ENCODE measurements at places on chromosomes 4 and X. TPM values are rescaled to one million over a fixed set of nuclear protein-coding genes. Genes with fewer than 3 reads are reported as not detected.

INTU gene
- 22.0 TPM for total RNA-seq

BEND2 gene
- total RNA-seq = not detected

PNMA5 gene
- not detected for total RNA-seq

EDNRA gene
- 3.4 TPM for total RNA-seq

ETNPPL gene
- total RNA-seq = 0.19 TPM

LIAS gene
- 30.5 TPM for total RNA-seq

- DNase-seq = no peak
- H3K4me1 ChIP-seq = peaks cover under 1% of the 10 kb centered on the region
- no peaks in the 10 kb centered on the region for H3K27me3 ChIP-seq
- no peak overlapping the region for H3K27ac ChIP-seq
- H3K4me3 ChIP-seq = no peak overlapping the region
Observed at GRCh38 chr4:653831-654502, 20.1 kb downstream of the ATP5ME start.

- H3K4me1 ChIP-seq = peaks cover 3% of the 10 kb centered on the region
- H3K27ac ChIP-seq = no peak overlapping the region
- DNase-seq = peak; percentile 65
- no peaks in the 10 kb centered on the region for H3K27me3 ChIP-seq
Observed at GRCh38 chr4:108834835-108835384, 72.1 kb upstream of the ETNPPL start.

DNA sequence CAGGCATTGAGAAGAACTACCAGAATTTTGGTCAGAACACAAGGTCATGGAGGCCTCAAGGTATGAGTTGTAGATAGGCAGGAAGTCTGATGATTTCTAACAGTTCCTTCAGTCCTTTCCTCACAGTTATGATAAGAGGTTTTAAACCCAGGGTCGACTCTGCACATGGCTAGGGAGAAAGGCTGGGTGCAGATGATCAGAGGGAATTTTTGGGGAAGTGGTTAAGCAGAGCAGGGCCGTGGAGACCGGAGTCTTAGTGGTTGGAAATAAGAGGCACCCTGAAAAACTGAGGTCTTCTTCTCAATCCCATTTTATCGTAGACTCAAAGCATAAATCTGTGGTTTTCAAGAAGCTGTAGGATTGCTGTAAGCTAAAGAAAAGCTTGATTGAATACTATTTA, 118.5 kb upstream of the ANK2 start:
- H3K27me3 ChIP-seq = no peaks in the 10 kb centered on the region
- no peaks in the 10 kb centered on the region for H3K36me3 ChIP-seq
- H3K27ac ChIP-seq = no peak overlapping the region

GRCh38 chr4:165464813-165465381, 86.1 kb downstream of the CPE start:
- H3K27ac ChIP-seq = no peak overlapping the region
- H3K4me1 ChIP-seq = no peaks in the 10 kb centered on the region
- peak; percentile 37 for DNase-seq
- no peak overlapping the region for H3K4me3 ChIP-seq
- no peaks in the 10 kb centered on the region for H3K36me3 ChIP-seq

DNA sequence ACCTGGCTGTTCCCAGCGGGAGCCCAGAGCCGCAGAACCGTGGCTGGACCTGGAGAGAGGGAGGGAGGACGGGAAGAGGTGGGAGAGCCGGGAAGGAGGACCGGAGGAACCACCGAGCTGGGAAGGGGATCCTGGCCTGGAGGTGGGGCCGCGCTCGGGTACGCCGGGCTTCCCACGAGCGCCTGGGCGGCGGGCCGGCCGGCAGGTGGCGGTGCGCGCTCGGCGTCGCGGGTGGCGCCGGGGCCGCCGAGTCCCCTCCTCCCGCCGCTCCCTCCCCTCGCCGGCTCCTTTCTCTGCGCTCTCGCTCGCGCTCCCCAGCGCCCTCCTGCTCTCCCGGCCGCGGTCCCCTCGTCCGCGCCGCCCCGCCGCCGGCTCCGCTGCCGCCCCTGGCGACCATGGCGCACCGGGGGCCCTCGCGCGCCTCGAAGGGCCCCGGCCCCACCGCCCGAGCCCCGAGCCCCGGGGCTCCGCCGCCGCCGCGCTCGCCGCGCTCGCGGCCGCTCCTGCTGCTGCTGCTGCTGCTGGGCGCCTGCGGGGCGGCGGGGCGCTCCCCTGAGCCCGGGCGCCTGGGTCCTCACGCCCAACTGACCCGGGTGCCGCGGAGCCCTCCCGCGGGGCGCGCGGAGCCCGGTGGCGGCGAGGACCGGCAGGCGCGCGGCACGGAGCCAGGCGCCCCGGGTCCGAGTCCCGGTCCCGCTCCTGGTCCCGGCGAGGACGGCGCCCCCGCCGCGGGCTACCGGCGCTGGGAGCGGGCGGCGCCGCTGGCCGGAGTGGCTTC, at the start of gene SORCS2:
SORCS2 (plus strand) TSS at position 287 of the 778 bp plus-strand sequence.
- no peak within 1 kb of the TSS for H3K27ac ChIP-seq
- H3K4me3 ChIP-seq = peak within 1 kb of the TSS; percentile 74
- peaks cover 35% of the 10 kb centered on the region for H3K4me1 ChIP-seq
- peak; percentile 90 for DNase-seq

GRCh38 chrX:71320126-71320525, 18.6 kb downstream of the ITGB1BP2 start:
- H3K27ac ChIP-seq = no peak overlapping the region
- no peaks in the 10 kb centered on the region for H3K36me3 ChIP-seq
- no peak overlapping the region for H3K4me3 ChIP-seq
- DNase-seq = no peak

DNA sequence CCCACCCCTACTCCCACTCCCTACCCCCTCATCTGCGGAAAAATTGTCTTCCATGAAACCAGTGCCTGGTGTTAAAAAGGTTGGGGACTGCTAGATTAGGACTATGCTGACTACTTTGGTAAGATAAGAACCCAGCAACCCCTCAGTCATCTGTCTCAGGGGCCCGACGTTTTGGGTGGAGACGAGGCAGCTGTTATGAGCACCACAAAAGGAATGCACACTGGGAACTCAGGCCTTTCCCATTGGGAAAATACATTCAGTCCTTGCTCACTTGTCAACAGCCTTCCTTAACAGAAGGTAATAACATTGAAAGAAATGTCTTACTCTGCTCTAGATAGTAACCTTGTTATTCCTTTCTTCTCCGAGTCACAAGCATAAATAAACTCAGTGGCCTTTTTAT, 310.8 kb downstream of the AFF2 start:
- H3K4me3 ChIP-seq = no peak overlapping the region
- no peaks in the 10 kb centered on the region for H3K27me3 ChIP-seq
- H3K27ac ChIP-seq = no peak overlapping the region
- H3K4me1 ChIP-seq = peaks cover 33% of the 10 kb centered on the region
- no peak for DNase-seq

DNA sequence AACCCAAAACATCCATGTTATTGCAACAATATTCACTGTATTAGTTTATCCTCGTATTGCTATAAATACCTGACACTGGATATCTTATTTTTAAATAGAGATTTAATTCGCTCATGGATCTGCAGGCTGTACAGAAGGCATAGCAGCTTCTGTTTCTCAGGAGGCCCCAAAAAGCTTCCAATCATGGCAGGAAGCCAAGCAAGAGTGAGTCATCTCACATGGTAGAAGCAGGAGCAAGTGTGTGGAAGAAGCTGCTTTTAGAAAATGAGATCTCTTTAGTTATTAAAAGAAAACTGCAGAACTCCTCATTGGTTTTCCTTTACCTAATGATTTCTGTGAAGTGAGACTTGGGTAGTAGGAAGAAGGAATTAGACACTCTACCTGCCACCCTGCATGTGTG, 16.4 kb downstream of the ZNF732 start:
- H3K27ac ChIP-seq = no peak overlapping the region
- H3K4me3 ChIP-seq = no peak overlapping the region
- H3K27me3 ChIP-seq = no peaks in the 10 kb centered on the region
- no peak for DNase-seq
- no peaks in the 10 kb centered on the region for H3K36me3 ChIP-seq

- H3K4me3 ChIP-seq = no peak overlapping the region
- H3K4me1 ChIP-seq = peaks cover 29% of the 10 kb centered on the region
- no peak for DNase-seq
- no peaks in the 10 kb centered on the region for H3K36me3 ChIP-seq
Observed at GRCh38 chr4:153534792-153535629, 68.9 kb downstream of the TMEM131L start.

GRCh38 chr4:163808011-163808410, 313.5 kb downstream of the TMA16 start:
- DNase-seq = no peak
- H3K4me3 ChIP-seq = no peak overlapping the region
- no peak overlapping the region for H3K27ac ChIP-seq
- H3K36me3 ChIP-seq = no peaks in the 10 kb centered on the region
- no peaks in the 10 kb centered on the region for H3K4me1 ChIP-seq

GRCh38 chr4:125956276-125956675, 641.5 kb downstream of the FAT4 start:
- H3K4me1 ChIP-seq = no peaks in the 10 kb centered on the region
- no peaks in the 10 kb centered on the region for H3K27me3 ChIP-seq
- H3K4me3 ChIP-seq = no peak overlapping the region
- no peaks in the 10 kb centered on the region for H3K36me3 ChIP-seq
- H3K27ac ChIP-seq = no peak overlapping the region

Data from neural progenitor cell (in vitro differentiated cells).